ENCODE measurements at places on chromosomes 4 and X.
A peak's percentile ranks its signal among the peaks of the same experiment; 100 is the strongest.

- DNase-seq: no peak
Observed at GRCh38 chr4:157389741-157390140, 169.2 kb downstream of the GRIA2 start.

GRCh38 chrX:150587585-150588503 is 19.4 kb downstream of the MTM1 start:
- DNase-seq: no peak

DNA sequence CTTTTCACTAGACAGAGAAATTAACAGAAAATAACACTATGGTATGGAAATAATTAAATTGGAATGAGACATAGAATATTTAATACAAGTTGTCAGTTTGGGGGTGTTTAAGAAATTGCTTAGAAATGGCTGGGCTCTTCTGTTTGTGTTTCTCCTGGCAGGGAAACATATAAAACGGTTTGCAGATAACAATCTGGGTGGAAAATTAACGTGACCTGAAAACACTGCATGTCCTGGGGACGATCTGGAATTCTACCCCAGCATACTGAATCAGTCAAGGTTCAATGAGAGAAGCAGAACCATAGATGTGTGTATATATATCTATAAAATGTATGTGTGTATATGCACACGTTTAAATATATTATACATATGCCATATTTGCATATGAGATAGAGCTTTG is 109.8 kb downstream of the SPATA18 start:
- DNase-seq: no peak

GRCh38 chrX:24428516-24428915 is 36.6 kb upstream of the PDK3 start:
- DNase-seq: no peak

GRCh38 chr4:8574796-8575370 is 5.3 kb upstream of the GPR78 start:
- no peak for DNase-seq

- DNase-seq: no peak
Observed at GRCh38 chrX:103864886-103865534, 33.0 kb upstream of the RAB9B start.

- DNase-seq: no peak
Observed at GRCh38 chrX:114162068-114162735, 421.7 kb upstream of the HTR2C start.

DNA sequence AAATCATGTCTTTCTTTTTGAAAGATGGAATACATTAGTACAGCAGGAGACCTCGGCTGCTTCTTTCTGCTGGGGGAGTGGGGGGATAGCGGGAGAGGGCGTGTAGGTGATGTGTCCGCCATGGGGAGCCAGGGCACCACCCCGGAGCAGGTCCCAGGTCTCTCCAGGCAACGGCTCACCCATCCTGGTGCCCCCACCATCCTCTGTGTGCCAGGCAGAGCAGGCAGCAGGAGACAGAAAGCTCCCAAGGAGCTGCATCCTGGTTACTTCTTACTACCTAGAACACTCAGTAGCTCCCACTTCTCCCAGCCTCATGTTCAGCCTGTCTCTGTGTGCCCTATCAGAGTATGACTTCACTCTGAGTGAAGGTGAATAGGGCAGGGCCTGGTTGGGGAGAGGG is 23.6 kb downstream of the TNIP2 start:
- no peak for DNase-seq

DNA sequence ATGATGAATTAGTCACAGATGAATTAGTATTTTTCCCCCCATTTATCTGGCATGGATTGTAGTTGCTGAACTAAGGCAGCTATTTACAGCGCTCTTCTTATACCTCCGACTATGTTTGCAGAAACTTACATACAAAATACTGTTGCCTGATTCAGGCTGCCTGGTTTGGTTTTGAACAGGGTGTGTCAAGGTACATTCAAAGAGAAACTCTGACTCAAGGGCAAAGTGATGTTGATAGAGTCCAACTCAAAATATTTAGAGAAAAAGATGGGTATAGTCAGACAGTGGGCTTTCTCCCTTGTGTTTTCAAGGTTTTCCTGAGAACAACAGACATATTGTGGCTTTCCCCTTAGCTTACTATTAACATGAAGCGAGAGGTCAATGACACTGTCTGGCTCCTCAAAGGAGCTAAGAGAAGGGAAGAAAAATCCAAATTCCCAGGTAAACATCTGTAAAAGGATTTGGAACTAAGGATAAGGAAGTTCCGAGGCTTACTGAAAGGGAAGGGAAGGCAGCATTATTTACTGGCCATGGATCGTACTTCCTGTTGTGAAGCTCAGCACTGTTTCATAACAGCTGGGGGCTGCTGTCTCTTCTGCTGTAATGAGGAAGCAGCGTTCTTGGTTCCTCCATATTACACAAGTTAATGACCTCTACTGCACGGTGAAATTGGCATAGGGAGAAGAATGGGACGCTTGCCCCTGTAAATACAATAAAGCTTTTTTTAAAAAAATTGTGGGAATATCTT is 30.9 kb downstream of the FAM9C start:
- DNase-seq: no peak

DNA sequence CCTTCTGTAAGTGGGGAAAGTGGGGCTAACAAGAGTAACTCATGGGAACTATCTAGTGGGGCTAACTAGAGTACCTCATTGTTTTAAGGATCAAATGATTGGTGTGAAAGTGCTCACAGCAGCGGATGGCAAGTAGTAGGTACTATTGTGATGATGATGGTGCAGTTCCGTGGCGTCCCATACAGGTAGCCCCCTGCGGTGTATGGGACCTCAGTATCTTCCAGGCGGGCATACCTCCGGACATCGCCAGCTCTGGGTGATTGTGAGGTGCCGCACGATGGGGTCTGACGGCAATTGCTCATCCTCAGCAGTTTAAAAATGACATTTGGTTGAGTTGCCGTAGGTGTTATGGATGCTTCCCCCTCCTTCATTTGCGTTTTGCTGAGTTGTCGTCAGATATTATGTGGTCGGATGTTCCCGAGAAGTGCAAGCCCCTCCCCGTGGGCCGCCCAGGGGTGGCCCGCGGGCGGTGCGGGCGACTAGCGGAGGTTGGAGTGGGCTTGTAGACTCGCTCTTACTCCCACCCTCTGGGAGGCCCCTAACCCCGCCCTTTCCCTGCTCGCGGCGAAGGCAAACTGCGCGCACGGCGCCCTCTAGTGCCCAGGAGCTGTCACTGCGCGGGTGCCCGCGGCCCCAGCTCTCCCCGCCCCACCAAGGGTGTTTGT is 18.3 kb upstream of the GPR101 start:
- DNase-seq: no peak

DNA sequence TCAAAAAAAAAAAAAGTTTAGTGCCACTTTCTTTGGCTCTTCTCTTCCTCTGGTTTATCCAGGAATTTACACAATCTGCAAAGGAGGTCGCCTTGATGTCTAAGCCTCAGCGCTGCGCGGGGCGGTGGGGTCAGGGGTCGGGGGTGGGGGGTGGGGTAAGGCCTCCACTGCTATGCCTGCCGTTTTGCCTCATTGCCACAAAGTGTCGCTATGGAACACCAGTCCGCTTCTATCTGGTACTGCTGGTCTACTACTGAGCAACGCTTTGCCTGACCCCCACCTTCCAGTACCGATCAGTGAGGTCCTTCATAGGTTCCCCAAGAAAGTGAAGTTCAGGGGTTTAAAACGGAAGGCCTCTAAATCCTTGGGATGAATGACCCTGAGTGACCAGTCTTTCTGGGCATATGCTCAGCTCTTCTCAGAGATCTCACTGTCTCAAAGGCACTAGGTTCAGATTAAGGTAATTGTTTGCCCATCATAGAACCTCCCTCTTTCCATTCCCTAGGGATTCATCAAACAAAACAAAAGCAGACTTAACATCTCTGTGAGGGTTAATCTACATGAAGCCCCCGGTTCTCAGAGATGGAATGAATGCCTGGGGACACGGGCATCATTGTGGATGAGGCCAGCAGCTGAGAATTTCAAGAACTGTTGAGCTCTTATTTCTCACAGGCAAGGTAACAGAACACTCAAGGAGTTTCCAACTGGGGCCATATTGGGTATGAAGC is 16.9 kb upstream of the TSR2 start:
- DNase-seq: no peak

DNA sequence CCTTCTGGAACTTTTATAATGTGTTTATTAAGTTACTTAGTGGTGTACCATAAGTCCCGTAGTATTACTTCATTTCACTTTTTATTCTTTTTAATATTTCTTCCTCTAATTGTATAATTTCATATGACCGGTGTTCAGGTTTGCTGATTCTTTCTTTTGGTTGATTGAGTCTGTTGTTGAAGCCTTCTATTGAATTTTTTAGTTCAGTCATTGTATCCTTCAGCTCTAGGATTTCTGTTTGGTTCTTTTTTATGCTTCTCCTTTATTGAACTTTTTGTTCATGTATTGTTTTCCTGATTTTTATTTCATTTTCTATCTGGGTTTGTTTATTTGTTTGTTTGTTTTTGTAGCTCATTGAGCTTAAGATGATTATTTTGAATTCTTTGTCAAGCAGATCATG is 8.8 kb downstream of the CEP44 start:
- DNase-seq: no peak

- DNase-seq: no peak
Observed at GRCh38 chr4:114087596-114088230, 108.3 kb upstream of the ARSJ start.

GRCh38 chr4:84024405-84024804 is 474.7 kb downstream of the NKX6-1 start:
- DNase-seq: no peak

GRCh38 chr4:17476853-17477252 is 35.0 kb downstream of the QDPR start:
- DNase-seq: no peak

DNA sequence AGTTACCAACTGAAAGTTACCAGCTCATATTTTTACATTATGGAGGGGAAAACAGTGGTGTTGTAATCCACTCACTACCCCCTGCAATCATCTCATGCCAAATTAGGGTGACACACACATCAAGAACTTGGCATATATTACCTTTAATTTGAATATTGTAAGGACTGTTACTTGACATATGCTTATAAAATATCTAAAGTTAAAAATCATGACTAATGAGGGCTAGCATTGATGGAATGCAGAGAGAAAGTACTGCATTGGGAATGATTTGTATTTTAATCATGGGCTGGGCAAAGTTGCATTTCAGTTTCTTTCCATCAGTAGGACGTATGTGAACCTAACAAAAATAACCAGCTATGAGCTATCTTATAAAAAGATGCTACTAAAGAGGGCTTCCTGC is 517.5 kb upstream of the GRIA3 start:
- no peak for DNase-seq

- no peak for DNase-seq
Observed at GRCh38 chr4:67963356-67963755, at the start of gene TMPRSS11A. Gene TMPRSS11A (minus strand): TSS chr4:67963493. CDS start chr4:67963393, 100 bp downstream.

DNA sequence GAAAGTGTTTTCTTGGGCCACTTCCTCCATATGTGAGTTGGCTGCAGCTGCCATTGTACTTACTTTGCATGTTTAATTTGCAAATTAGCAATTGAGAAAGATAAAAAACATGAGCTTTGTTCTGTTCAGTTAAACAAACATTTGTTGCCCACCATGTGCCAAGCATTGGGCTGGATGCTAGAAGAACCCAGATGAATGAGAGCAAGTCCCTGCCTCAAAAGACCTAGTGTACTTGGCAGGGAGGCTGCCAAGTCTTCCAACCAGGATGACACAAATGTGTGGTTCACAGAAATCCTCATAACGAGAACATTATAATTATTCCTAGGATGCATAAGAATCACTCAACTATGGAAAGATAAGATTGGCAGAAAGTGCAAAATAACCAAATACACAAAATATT is 66.7 kb downstream of the GPM6A start:
- no peak for DNase-seq

DNA sequence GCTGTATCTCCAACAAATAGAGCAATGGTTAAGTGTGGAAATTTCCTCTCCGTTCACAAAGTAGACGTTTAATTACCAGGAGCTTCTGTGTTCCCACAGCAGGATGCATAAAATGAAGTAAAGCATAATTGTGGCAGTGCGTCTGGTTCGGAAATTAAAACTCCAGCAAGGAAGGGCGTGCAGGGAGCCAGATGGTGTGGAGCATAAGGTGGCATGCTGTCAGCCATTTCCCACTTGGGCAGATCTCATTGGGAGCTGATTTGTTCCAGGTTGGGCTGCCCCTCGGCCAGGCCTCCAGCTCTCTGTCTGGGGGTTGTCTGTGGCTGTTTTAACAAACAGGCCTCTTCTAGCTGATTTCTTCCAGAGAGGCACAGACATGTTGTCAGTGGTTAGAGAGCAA is 182.1 kb upstream of the CLNK start:
- DNase-seq: no peak

DNA sequence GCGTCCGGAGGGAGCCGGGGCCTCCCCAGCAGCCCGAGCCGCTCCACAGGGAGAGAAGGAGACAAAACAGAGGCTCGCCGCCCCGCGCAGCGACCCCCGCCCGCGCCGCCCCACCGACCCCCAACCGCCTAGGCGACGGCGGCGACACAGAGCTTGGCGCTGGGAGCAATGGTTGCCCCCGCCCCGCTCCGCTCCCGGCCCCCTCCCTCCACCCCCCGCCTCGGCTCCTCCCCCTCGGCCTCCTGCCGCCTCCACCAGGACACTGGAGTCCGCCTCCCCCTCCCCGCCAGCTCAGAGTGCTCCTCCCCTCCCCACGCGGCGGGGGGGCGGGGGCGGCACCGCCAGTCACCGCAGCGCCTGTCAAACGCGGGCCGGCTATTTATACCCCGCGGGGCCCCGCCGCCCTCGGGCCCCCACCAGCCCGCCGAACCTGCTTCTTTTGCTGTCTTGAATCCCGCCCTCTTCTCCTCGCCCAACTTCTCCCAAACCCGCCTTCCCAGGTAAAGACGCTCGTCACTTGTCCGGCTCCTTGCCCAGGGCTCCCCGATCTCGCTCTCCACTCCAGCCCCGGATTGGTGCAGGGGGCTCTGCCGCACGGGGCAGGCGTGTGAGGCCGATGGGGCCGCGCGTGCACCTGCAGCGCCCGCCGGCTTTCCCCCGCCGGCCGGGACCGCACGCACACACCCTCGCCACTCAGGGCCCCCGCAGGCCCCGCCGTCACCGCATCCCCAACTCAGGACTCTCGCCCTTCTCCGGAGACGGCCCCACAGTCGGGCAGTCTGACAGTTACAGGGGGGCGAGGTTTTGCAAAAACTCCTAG is at the start of gene ELF2:
ELF2 (minus strand) TSS at position 170 of the 820 bp plus-strand sequence. CDS start 39,517 bp downstream, outside the sequence.
- peak; percentile 57 for DNase-seq

Measured in LNCaP clone FGC (cell line).